NCI-H526 (cell line): ENCODE measurements at places on chromosomes 5 and 9.

GRCh38 chr5:102664616-102665335 is 90.3 kb upstream of the PAM start:
- DNase-seq: no peak

DNA sequence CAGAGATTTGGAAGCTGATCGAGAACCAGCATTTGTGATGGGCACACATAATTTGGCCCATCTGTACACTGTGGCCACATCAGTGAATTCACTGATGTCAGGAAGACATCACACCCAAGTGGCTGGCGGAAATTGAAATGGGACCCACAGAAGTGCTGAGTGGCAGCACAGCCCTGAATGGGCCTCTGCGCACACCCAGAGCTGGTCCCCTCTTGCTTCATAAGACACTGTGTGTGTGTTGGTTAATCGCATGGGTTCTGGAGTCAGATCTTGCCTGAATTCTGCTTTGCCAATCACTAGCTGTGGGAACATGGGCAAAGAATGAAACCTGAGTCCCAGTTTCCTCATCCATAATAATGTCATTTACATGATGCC is 72.2 kb downstream of the PCSK5 start:
- DNase-seq: no peak

DNA sequence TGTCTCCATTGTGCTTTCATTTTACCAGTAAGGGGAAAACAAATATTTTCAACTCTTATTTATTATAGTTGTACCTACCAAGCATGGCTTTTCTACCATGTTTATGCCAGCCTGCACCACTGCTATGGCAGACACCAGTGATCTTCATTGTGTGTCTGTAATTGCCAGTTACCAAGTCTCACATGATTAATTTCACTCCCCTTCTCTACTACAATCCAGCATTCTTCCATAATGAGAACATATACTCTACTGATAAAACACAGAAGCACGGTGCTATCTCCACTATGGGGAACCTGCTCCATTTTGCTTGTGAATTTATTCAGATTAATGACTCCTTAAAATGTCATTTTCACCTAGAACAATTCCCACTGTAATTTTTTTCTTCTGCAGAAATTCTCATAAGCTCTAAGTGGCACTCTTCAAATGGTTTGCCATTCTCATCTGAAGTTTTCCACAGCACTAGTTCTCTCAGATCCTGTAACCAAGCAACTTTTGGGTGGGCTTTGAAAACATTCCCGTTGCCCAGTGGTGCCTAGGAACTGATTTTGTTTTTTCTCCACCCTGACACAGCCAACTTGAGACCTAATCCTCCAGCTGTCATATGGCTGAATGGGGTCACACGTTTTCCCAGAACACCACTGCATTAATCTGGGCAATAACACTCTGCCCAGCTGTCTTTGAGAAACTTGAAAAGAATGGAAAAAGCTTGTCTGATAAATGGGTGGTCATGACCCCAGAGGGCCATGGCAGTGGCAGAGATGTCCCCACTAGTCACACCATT is 222.7 kb upstream of the RASEF start:
- DNase-seq: no peak

GRCh38 chr9:116576386-116576785 is 110.7 kb upstream of the TRIM32 start:
- DNase-seq: no peak

DNA sequence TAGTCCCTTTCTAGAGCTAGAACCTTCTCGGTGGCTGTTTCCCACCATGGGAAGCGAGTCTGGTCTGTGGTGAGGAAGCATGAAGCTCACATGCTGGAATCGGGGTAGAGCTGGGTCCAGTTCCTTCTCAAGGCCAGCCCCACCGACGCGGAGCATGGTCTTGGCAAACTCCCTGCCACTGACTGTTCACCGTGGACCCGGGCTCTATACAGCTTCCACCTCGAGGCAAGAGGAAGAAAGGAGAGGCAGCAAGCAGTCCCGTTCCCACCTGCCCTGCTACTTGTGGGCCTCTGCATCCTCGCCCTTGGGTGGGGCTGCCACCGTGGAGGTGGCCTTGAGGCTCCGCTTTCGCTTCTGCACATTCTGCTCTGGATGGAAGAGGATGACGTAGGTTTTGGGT is 13.7 kb downstream of the GRM6 start:
- no peak for DNase-seq

GRCh38 chr5:165620394-165620793 is 2115.0 kb downstream of the MAT2B start:
- DNase-seq: no peak

GRCh38 chr9:126326228-126327005 is at the start of gene MVB12B:
Gene MVB12B, plus strand, starts transcription at chr9:126326829. Its CDS starts 101 bp downstream, at chr9:126326930.
- peak; percentile 56 for DNase-seq

GRCh38 chr5:158463188-158463587 is 604.2 kb upstream of the CLINT1 start:
- DNase-seq: no peak

DNA sequence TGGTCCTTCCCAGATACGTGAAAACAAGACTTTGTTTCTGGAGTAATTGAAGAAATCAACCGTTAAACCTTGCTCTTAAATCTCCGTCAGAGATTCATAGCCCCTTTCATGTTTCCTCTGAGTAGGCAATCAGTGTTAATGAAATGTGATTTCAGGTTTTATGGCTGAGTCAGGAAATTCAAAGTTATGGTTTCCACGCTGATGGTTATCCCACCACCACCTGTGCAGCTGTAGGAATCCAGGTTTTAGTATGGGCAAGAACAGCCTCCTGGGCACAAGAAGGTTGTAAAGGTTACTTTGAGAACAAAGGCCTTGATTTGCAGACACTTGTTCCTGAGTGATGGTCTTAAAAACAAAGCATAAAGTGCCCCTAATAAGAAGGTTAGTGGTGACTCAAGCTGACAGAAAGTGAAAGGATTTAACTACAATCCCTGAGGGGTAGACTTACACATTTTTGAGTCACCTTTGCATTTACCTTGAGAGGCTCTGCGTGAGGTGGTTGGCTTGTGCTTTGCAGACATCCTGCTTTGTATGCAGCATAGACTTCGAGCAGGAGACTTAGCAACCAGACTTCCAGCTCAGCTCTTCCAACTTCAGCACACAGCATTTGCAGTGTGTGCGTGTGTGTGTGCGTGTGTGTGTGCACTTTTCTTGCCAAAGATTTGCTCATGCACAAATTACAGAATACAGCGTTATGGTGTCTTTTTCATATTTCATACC is 159.6 kb downstream of the TLE4 start:
- no peak for DNase-seq

GRCh38 chr5:54774281-54775170 is 210.9 kb downstream of the ESM1 start:
- DNase-seq: no peak

DNA sequence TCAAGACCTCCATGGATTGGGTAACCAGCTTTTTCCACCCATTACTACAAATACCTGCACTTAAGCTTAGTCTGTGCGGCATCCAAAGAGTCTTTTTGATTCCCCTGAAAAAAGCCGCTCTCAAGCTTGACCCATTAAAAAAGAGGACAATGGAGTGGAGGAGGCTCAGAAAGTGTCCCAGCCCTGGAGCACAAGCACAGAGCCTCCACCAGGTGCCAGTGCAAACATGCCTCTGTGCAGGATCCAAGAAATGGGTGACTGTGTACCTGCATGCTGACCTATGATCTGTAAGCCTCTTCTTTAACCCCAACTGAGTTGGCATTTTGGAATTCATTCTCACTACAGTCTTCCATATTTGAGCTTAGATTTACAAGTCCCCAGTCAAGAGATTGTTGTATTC is 168.3 kb upstream of the TLE4 start:
- DNase-seq: no peak

DNA sequence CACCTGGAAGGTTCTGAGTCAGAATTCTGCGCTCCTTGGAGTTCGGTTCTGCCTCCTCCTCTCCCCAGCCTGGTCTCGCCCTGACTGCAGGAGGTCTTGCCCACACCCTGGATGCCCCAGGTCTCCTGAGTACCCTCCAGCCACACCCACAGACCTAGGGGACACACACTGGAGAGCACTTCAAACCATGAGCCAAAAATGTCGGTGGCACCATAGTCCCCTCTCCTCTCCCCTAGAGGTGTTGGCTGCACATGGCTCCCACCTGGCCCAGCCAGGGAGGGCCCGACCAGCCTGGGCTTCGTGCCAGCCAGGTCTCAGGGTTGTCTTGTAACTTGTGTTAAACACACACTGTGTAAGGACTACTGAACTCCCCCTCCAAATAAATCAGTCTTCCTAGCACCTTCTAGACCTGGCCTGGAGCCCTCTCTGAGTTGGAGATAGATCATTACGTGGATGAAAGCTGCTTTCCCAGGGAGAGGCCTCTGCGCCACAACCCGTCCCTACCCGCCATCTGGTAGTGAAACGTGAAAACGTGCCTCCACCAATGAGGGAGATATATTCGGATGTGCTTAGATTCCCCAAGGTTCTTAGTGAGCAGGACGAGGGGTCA is 49.9 kb upstream of the CTSL start:
- no peak for DNase-seq

DNA sequence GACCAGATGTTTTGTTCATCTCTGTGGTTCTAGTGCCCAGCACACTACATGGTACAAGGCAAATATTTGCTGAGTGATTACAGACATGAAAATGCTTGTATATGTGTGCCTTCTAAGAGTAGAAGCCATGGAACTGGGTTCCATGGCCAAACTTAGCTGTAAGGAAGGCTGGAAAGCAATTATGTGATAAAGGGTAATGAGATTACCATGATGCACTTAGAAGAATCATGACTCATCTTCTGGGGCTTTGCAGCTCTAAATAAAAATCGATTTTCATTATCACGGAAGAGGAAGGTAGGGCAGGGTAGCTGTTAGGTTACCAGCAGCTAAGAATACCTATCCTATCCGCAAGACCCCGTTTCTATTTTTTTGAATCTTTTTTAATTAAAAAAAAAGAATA is 28.0 kb downstream of the RFK start:
- no peak for DNase-seq

DNA sequence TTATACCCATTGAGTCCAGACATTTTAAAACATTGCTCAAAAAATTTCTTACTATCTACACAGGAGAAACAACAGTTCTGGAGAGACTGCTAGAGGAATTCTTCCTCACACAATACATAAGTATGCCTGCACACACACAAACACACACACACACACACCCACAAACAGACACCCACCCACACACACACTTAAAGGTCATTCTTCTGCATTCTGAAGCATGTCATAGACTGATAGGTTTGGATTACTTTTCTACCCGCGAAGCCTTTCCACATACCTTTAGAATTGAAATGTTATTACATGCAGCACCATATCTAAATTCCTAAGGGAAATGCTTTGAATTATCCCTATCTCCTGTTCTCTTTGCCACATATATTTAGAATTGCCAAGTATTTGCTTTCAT is 80.2 kb downstream of the FAM174A start:
- no peak for DNase-seq
